ENCODE measurements at places on chromosomes 12 and 14.

GRCh38 chr12:104309446-104309993 is 6.0 kb downstream of the EID3 start:
- no peak for DNase-seq

DNA sequence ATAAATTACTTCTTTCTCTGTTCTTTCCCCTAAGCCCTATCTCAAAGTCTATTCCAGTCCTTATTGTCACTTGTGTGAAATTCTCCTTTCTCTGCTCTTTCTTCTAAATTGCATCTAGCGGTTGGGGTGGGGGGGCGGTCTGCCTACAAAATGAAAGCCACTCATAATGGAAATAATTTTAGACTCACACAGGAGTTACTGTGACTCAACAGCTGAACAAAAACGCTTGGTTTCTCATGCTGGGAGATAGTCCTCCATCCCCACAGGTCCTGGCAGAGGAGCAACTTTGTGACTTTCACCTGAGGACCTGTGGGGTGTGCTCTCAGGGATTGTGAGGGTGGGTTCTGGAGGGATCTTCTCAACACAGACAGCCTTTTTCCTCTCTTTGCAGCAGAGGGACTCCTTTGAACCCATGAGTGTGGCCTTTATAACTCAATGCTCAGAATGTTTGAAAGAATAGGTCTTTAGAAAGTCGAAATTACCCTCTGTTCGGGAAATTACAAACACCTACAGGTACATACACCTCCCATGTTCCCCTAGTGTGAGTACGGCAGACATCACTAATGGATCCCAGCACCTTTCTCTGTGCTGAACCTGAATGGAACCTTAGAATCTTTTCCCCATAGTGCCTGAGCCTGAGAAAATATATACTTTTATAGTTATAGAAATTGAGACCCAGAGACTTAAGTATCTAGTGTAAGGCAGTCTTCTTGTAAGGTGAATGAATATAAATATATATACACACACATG is 109.7 kb downstream of the CHST11 start:
- no peak for DNase-seq

DNA sequence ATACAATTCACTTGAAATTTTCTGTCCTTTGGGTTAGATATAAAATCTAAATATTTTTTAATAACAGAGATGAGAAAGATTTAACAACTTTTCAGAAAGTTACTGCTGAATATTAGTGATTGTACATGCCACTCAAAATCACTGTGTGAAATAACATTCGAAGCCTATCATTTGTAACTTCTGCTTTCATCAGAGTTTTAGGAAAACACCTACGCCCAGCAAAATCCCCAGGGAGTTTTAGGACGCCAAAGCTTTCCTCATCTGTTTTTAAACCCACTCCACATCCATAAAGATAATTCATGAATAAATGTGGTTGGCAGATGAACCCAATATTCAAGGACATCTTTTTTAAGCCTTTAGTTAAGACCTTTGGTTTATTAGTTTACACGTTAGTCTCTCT is 23.9 kb downstream of the TC2N start:
- DNase-seq = no peak

- DNase-seq = no peak
Observed at GRCh38 chr14:37172936-37173614, 669 bp upstream of the SLC25A21 start.

GRCh38 chr14:72755766-72756165 is 138.1 kb downstream of the DPF3 start:
- DNase-seq = no peak

DNA sequence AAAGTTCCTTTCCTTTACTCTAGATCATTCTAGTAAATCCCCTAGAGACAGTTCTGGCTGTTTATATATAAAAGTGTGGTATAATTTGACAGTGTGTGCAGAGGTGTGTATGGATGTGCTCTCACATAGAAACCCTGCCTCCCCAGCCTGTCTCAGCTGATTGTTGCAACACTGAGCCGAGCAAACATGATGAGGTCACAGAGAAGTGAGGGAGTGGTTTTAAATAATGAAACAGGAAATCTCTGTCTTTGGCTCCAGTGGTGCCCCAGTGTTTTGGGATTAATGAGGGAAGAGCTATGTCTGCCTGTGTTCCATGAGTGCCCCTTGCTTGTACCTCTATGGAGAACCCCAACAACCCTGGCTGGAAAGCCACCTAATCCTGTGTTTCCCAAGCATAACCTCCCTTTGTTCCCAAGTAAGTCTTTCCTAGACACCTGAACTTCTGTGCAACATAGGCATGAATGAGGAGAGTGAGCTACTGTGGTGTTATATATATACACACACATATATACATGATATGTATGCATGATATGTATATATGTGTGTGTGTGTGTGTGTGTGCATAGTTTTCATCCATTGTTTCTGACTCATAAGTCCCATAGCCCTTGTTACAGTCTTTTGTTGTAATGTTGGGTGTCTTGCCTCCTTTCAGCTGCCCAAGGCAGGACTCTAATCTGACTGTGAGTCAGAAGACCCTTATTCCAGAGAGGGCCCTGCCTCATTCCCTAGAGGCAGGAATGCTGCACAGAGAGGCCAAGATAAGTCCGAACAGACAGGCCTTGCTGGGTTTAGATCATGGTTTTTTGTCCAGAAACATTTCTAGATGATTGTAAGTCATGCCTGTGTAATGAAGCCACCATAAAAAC is 18.0 kb downstream of the TRAF3 start:
- peak; percentile 29 for DNase-seq

GRCh38 chr14:102116361-102117180 is 23.1 kb upstream of the WDR20 start:
- no peak for DNase-seq

DNA sequence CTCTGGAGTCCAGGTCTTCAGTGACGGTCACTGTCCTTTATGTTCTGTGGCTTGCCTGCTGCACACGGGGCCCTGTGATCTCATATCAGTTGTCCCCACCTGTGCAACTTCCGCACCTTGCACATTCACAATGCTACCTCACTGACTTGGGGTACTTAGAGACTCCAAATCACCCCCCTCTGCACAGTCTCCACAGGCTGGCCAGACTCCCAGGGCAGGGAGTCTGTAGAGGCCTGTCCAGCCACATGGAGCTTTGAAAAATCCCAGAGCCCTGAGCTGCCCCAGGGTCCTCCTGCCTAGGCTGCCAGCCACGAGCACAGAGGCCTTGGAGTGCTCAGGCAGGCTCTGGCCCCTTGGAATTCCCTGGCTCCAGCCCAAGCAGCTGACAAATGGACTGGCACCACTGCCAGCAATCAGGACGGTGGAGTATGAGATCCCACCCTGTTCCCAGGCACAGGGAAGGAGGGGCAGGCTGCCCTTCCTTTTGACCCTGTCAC is 26.4 kb downstream of the CMKLR1 start:
- no peak for DNase-seq

GRCh38 chr12:48681399-48681709 is 684 bp downstream of the KANSL2 start:
- no peak for DNase-seq

- no peak for DNase-seq
Observed at GRCh38 chr12:74431801-74432200, 105.8 kb upstream of the ATXN7L3B start.

GRCh38 chr12:27635349-27635972 is 60.8 kb upstream of the REP15 start:
- no peak for DNase-seq

- DNase-seq = no peak
Observed at GRCh38 chr12:79555028-79555925, 135.5 kb downstream of the PAWR start.

DNA sequence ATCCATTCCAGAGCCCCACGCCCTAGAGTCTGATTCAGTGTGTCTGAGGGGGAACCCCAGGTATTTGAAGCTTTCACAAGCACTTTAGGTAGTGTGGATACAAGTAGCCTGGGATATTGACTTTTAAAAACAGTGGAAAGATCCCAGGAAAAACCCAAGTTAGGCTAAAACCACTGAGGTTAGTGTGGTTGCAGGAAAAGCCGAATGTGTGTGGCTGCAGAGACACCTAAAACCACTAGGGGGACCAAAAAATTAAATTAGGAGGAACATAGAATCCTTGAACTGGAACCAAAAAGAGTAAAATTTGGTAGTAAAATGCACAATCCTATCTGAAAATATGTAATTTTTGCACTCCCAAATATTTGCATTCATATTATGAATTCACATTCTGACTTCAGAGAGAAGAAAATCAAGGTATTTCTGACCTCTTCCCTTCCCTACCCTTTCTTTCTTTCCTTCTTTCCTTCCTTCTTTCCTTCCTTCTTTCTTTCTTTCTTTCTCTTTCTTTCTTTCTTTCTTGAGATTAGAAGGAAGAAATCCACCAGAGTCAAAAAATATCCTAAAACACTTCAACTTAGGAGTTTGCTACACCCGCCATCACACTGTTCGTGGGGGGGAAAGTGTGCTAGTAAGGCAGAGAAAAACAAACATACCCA is 37.8 kb downstream of the SLCO1A2 start:
- no peak for DNase-seq

GRCh38 chr12:59724011-59724695 is 128.3 kb downstream of the SLC16A7 start:
- no peak for DNase-seq

DNA sequence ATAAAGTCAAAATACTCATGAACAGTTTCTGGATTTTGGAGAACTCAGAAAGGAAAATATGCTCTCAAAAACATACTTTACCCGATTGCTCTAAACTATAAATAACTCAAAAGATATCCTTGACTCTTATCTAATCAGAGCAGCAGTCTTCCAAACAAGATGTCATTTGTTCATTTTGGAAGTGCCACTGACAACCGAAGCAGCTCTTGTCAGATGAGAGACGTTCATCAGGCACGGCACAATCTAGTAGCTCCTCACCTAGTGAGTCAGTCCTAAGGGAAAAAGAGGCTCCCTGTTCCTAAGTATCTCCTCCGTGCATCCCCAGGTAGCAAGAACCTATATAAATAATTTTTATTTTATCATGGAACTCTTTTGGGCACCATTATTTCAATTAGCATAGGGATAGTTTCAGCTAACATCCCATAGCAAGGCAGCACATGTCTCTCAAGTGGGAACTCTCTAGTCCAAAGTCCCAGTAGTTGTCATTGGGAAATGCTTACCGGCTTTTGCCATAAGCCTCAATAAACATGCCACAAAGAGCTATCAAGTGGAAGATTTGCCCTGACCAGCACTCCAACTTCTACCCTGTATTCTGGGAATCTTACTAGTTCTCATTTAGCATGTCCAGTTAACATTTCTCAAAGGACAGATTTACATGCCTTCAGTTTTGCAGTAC is 14.1 kb upstream of the TMEM263 start:
- no peak for DNase-seq

- DNase-seq = no peak
Observed at GRCh38 chr12:42474391-42474790, 115.2 kb downstream of the PRICKLE1 start.

GRCh38 chr12:52354200-52354599 is 13.1 kb downstream of the KRT85 start:
- no peak for DNase-seq

DNA sequence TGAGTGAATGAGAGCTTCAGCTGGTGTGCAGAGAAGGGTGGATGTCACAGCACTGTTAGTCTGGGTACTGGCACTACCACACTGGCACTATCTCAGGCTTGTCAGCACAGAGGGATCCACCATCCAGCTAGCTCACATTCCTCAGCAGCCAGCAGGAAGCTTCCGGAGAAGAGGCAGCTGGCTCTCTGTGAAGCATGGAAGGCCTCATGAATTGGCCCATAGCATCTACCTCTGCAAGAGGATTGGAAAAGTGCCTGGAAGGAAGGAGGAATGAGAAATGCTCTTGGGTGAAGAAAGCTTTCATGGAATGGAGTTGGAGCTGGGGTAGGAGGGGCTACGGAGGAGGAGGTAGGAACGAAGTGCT is 9.9 kb downstream of the KRT83 start:
- no peak for DNase-seq

GRCh38 chr14:39102265-39102968 is 618 bp downstream of the SEC23A start:
- DNase-seq = no peak

DNA sequence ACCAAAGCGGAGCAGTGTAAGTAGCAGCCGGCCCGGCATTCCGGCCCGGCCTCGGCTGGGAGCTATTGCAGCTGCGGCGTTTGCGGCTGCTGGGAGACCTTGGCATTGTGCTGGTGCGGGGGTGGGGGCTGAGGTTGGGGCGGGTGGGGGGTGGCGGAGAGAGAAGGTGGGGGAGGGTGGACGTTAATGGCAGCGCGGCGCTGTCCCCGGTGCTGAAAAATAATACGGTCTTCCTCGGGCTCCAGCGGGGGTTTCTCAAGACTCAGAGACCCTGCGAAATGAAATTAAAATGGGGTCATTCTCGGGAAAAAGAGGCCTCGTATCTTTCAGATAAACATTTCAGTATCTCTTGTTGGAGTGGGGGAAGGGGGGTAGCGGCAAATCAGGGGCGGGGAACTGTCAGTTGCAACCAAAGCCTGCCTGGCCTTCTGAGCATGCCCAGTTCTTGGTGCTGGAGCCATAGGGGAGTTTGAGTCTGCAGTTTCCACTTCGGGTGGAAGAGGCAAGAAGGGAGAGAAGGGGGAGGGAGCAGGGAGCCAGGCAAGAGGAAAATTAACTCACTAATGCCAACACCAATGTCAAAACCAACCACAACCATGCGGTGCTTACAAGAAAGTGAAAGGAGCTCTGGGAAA is 414 bp downstream of the UNC79 start:
- no peak for DNase-seq

- DNase-seq = no peak
Observed at GRCh38 chr14:58701604-58702003, 63.8 kb downstream of the DACT1 start.

DNA sequence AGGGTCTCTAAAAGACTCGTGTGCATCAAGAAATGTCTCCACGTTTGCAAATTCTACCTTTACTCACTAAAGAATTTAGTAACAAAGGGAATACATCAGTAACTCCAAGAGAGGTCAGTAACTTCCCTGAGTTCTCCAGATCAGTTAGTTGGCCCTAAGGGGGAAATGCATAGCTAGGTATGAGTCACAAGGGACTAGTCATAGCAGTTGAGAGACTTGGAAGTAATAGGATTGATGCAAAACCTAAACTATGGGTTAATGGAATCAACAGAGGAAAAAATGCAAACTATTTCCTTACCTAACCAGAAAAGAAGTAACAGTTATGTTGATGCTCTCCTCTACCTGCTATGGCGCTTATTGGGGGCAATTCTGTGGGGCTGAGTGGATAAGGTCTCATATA is 148.8 kb upstream of the GARIN6 start:
- no peak for DNase-seq

GRCh38 chr14:56892959-56893358 is 82.7 kb upstream of the OTX2 start:
- DNase-seq = no peak

All from esophagus squamous epithelium (tissue), 5 donors.